CD4-positive, alpha-beta T cell treated with Interleukin-12 subunit alpha and Interleukin-12 subunit beta, for 1 hour (primary cell): ENCODE measurements at places on chromosomes 1 and 21.

GRCh38 chr1:185526344-185527307 lies 207.6 kb upstream of the HMCN1 start:
- DNase-seq = no peak

GRCh38 chr1:6730473-6730872 lies 28.9 kb upstream of the DNAJC11 start:
- DNase-seq = no peak

- no peak for DNase-seq
Observed at GRCh38 chr1:80917225-80917624, 883.5 kb upstream of the ADGRL2 start.

GRCh38 chr1:14282707-14283106 lies 315.8 kb upstream of the KAZN start:
- no peak for DNase-seq

DNA sequence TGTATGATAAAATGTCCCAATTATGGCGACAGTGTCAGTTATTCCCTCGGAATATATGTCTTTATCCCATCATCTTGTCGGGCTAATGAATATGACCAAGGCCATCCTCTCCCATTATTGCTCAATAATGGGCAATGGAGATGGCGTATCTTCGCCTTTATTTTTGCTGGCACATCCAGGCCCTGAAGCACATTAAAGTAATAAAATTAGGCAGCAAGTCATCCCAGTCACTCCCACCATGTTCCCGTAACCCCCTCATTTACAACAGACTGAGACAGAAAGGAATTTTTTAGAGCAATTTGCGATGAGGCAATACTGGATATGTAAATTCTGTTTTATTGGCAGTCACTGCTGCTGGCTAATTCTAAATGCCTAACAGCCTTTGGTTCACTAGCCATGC lies 35.3 kb downstream of the CLIC6 start:
- DNase-seq = no peak

DNA sequence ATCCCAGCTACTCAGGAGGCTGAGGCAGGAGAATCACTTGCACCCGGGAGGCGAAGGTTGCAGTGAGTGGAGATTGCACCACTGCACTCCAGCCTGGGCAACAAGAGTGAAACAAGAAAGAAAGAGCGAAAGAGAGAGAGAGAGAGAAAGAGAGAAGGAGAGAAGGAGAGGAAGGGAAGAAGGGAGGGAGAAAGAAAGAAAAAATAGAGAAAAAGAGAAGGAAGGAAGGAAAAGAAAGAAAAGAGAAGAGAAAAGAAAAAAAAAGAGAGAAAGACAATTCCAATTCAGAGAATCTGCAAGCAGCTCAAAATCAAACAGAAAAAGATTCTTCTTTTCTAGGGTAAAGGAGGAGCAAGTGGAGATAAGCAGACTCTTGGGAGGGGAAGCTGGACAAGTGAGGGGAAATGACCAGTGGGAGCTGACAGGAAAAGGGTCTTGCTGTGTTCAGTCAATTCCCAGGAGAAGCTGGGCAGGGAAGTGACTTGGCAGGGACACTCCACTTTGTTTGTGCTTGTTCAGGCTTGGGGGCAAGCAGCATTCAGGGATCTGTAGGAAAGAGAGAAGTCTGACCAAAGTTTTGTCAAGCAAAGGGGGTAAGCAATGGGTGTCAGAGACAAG lies 3.6 kb upstream of the CAPN2 start:
- no peak for DNase-seq

- peak; percentile 54 for DNase-seq
Observed at GRCh38 chr1:9196129-9197040, 38.2 kb upstream of the H6PD start.

DNA sequence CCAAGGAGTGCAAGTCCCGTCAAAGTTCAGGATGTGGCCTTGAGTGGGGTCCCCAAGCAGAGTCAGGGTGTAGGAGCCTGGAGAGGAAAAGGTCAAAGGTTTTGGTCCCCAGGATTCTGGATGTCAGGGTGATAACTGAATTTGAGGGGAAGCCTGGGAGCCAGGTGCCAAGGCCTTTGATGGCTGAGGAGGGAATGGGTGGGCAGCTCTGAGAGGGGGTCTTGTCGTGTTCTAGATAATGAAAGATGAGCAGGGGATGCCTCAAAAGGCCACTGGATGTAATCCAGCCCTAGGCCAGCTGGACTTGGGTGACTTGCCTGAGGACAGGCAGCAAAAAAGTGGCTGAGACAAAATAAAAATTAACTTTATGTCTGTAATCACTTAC lies 27.5 kb upstream of the KCNA2 start:
- no peak for DNase-seq

- DNase-seq = no peak
Observed at GRCh38 chr1:232568906-232569553, 60.9 kb downstream of the SIPA1L2 start.

GRCh38 chr1:23074012-23074411 lies 54.7 kb downstream of the KDM1A start:
- DNase-seq = no peak
